ENCODE measurements at places on chromosomes 7 and 10. TPM values are rescaled to one million over a fixed set of nuclear protein-coding genes. Genes with fewer than 3 reads are reported as not detected.

Gene SYNPO2L
- total RNA-seq = not detected

Gene NANOS1
- total RNA-seq = 0.37 TPM

Gene INMT
- not detected for total RNA-seq

Gene ZNF425
- total RNA-seq = 3.6 TPM

GRCh38 chr10:78584681-78585080 lies 484.1 kb upstream of the ZMIZ1 start:
- no peak for DNase-seq

GRCh38 chr10:21184216-21184615 lies 287.1 kb upstream of the NEBL start:
- DNase-seq = no peak

DNA sequence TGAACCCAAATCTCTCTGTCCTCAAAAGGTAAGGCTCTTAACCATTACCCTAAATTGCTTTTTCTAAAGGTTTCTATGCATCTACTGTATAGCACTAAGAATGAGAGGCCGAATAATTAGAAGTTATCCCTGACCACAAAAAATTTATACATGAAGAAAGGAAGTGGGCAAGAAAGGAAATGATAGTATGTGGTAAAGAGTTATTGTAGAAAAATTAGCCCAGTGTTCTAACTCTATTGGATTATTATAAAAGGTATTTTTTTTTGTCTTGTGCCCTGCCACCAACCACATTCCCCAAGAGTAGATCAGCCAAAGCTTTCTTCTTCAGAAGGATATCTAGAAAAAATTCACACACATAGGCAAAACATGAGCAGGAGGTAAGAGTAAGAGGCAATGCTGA lies 45.4 kb downstream of the DKK1 start:
- no peak for DNase-seq

- no peak for DNase-seq
Observed at GRCh38 chr7:69596723-69597277, 1.5 kb upstream of the AUTS2 start.

GRCh38 chr7:90625562-90625961 lies 29.4 kb downstream of the CDK14 start:
- DNase-seq = no peak

DNA sequence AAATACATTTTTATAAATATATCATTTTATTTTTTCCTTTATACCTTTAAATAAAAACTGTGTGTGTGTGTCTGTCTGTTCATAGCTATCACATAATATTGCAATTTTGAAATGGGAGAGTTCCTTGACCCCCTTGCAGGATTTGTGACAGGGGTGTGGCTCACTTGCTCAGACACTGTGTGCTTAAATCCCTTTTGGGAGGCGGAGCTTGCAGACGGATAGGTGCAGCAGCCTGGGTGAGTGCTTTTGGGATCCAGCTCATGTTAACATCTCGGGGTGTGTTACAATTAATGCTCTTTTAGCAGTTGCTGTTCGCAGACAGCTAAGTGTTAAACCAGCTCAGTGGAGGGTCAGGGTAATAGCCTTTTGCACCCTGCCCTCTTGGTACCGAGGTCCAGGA lies 459.8 kb downstream of the IPMK start:
- no peak for DNase-seq

- no peak for DNase-seq
Observed at GRCh38 chr10:123409426-123409825, 255.2 kb downstream of the BUB3 start.

All from activated T-cell treated with anti-CD3 and anti-CD28 coated beads, Interleukin-2, amount 50 U/mL, for 72 hours (primary cell).